ENCODE measurements at places on chromosomes 7 and 10. TPM values are rescaled to one million over a fixed set of nuclear protein-coding genes. Genes with fewer than 3 reads are reported as not detected.
A peak's percentile ranks its signal among the peaks of the same experiment; 100 is the strongest.

GRCh38 chr7:29352041-29352440, 157.5 kb downstream of the CHN2 start:
- H3K27me3 ChIP-seq = peaks cover 7% of the 10 kb centered on the region
- H3K4me3 ChIP-seq = no peak overlapping the region
- no peak for DNase-seq
- no peak overlapping the region for H3K27ac ChIP-seq
- H3K4me1 ChIP-seq = no peaks in the 10 kb centered on the region

- peak overlapping the region; percentile 45 for H3K4me3 ChIP-seq
- H3K27me3 ChIP-seq = no peaks in the 10 kb centered on the region
- DNase-seq = no peak
- peaks cover 9% of the 10 kb centered on the region for H3K36me3 ChIP-seq
- peaks cover 67% of the 10 kb centered on the region for H3K4me1 ChIP-seq
Measured at GRCh38 chr7:129615018-129615417, 3.5 kb downstream of the NRF1 start.

DNA sequence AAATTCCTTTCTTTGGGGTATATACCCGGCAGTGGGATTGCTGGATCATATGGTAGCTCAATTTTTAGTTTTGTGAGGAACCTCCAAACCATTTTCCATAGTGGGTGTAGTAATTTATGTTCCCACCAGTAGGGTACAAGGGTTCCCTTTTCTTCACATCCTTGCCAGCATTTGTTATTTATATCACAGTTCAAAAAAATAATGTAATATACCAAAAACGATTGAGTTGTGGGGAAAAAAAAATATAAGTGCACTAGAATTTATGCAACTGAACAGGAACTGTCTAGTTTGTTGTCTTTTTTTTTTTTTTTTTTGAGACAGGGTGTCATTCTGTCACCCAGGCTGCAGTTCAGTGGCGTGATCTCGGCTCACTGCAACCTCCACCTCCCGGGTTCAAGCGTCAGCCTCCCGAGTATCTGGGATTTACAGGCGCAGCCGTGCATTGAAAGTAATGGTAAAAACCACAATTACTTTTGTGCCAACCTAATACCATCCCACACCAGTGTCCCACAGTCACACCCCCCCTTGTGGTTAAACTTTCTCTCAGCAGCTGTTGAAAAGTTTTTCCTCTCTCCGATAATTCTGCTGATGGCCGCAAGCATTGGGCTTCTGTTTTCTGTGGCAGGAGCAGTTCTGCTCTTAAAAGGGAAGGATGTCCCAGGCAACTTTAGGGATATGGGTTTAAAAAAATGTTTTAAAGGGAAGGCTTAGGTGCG, 6.8 kb upstream of the LAT2 start:
- peaks cover 2% of the 10 kb centered on the region for H3K36me3 ChIP-seq
- no peak overlapping the region for H3K4me3 ChIP-seq
- H3K4me1 ChIP-seq = peaks cover 45% of the 10 kb centered on the region
- no peaks in the 10 kb centered on the region for H3K27me3 ChIP-seq
- DNase-seq = no peak

DNA sequence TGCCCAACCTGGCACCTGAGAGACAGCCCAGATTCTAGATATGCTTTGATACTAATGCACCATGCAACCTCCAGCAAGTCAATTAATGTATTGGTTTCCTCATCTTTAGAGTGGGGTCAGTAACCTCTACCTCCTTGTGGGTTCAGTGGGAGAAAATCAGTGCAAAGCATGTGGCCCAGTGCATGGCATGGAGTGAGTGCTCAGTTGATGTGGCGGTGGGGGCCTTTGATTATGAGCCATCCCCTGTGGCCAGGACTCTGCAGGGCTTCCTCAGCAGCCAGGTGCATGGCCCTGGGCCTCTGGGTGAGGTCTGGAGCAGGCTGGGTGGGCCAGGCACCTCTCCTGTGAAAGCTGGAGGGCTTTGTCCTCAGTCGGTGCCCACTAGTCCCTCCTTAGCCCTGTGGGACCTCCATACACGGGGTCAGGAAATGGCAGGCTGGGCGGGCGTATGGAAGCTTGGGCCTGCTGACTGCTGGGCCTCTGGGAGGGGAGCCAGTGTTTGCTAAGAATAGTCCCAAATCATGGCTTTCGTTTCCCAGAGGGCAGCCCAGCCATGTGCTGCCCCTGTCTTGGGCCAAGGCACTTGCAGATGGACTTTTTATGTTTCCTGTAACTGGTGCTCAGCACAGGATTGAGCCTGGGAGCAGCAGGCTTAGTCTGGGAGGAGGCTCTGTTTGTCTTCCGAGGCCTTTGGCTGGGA, 3.4 kb downstream of the PALD1 start:
- H3K4me1 ChIP-seq = peaks cover 50% of the 10 kb centered on the region
- no peak for DNase-seq
- H3K27me3 ChIP-seq = no peaks in the 10 kb centered on the region
- no peaks in the 10 kb centered on the region for H3K36me3 ChIP-seq

GRCh38 chr7:135791543-135792362, 43.1 kb upstream of the FAM180A start:
- no peak overlapping the region for H3K4me3 ChIP-seq
- no peaks in the 10 kb centered on the region for H3K36me3 ChIP-seq
- H3K4me1 ChIP-seq = no peaks in the 10 kb centered on the region
- no peak overlapping the region for H3K27ac ChIP-seq

GRCh38 chr7:2646680-2647571, 15.1 kb downstream of the TTYH3 start:
- peaks cover 8% of the 10 kb centered on the region for H3K36me3 ChIP-seq
- DNase-seq = no peak
- no peaks in the 10 kb centered on the region for H3K27me3 ChIP-seq
- no peak overlapping the region for H3K27ac ChIP-seq
- H3K4me3 ChIP-seq = no peak overlapping the region

GRCh38 chr7:27329909-27330308, 87.3 kb downstream of the EVX1 start:
- H3K4me1 ChIP-seq = no peaks in the 10 kb centered on the region
- H3K27me3 ChIP-seq = peaks cover 11% of the 10 kb centered on the region
- DNase-seq = no peak
- no peak overlapping the region for H3K27ac ChIP-seq

GRCh38 chr7:78220754-78221153, 422.2 kb downstream of the PHTF2 start:
- H3K4me3 ChIP-seq = no peak overlapping the region
- H3K27me3 ChIP-seq = peaks cover 3% of the 10 kb centered on the region
- H3K36me3 ChIP-seq = no peaks in the 10 kb centered on the region
- H3K4me1 ChIP-seq = no peaks in the 10 kb centered on the region
- no peak overlapping the region for H3K27ac ChIP-seq
- DNase-seq = no peak

- DNase-seq = no peak
- H3K27ac ChIP-seq = no peak within 1 kb of the TSS
- H3K36me3 ChIP-seq = no peaks in the 10 kb centered on the region
- H3K27me3 ChIP-seq = peaks cover 6% of the 10 kb centered on the region
- H3K4me1 ChIP-seq = peaks cover 45% of the 10 kb centered on the region
Measured at GRCh38 chr10:86968271-86968993, at the start of gene ADIRF. Gene ADIRF, plus strand, starts transcription at chr10:86968482. Its CDS starts 63 bp downstream, at chr10:86968545.

DNA sequence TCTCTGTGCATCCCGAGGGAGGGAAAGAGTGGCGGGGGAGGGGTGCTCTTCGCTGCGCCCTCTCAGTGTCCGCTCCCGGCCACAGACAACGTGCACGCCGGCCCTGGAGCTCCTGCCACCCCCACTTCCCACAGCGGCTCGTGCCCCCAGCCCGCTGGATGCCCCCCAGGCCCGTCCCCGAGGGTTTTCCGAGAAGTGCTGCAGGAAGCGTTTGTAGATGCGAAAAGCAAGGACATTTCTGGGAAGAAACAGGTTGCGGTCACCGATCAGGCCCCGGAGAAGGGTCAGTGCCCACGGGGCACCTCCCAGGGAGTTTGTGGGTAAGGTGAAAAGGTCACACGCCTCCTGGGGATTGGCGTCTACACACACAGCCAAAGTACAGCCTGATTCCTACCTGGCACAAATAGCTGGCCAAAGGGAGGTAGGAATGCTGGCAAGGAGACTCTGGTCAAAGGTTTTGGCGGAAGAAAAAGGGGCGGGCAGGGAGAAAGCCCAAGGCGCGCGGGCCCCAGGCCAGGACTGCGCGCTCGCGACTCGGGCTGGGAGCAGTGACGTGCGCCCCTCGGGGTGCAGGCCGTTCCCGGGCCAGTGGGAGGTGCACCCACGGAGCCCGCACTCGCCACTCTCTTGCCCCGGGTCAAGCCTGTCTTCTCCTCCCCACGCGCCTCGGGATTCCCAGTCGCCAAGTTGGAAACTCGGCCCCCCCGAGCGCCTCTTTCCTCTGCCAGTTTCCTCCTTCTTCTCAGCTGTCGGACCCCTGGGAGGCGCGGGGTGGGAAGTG, 1.5 kb upstream of the NRP1 start:
- DNase-seq = no peak
- peaks cover 14% of the 10 kb centered on the region for H3K4me1 ChIP-seq
- H3K36me3 ChIP-seq = no peaks in the 10 kb centered on the region
- H3K27ac ChIP-seq = no peak overlapping the region
- peaks cover 49% of the 10 kb centered on the region for H3K27me3 ChIP-seq

- peaks cover 78% of the 10 kb centered on the region for H3K36me3 ChIP-seq
- H3K4me1 ChIP-seq = peaks cover 1% of the 10 kb centered on the region
- H3K27me3 ChIP-seq = no peaks in the 10 kb centered on the region
- no peak overlapping the region for H3K4me3 ChIP-seq
- DNase-seq = no peak
Measured at GRCh38 chr10:118332236-118332635, 9.9 kb downstream of the FAM204A start.

GRCh38 chr10:42970451-42971250, 106.2 kb upstream of the RET start:
- H3K27ac ChIP-seq = no peak overlapping the region
- H3K36me3 ChIP-seq = no peaks in the 10 kb centered on the region
- peak; percentile 11 for DNase-seq
- H3K4me1 ChIP-seq = no peaks in the 10 kb centered on the region

DNA sequence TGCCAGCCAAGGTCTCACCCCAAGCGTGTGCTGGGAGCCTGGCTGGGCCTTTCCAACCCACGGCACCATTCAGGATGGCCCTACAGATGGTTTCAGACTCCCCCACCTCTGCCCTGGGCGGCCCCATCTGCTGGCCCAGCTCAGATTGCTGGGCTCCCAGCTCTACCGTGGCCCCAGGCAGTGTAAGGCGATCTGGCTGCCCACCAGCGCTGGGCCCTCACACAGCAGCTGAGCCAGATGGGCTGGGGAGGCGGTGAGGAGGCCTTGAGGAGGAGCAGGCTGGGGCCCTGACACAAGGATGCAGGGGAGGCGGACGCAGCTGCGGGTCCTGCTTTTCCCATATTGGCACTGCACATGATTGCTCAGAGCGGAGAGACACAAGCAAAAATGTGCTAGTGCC, 162.8 kb downstream of the NRF1 start:
- peaks cover 14% of the 10 kb centered on the region for H3K27me3 ChIP-seq
- H3K36me3 ChIP-seq = no peaks in the 10 kb centered on the region
- no peak overlapping the region for H3K4me3 ChIP-seq

GRCh38 chr7:117782761-117783160, 90.5 kb downstream of the CTTNBP2 start:
- H3K36me3 ChIP-seq = no peaks in the 10 kb centered on the region
- H3K4me1 ChIP-seq = no peaks in the 10 kb centered on the region
- peaks cover 6% of the 10 kb centered on the region for H3K27me3 ChIP-seq
- no peak for DNase-seq
- H3K4me3 ChIP-seq = no peak overlapping the region

- peaks cover 33% of the 10 kb centered on the region for H3K4me1 ChIP-seq
- H3K27ac ChIP-seq = peak overlapping the region; percentile 98
- no peaks in the 10 kb centered on the region for H3K27me3 ChIP-seq
- H3K36me3 ChIP-seq = peaks cover 17% of the 10 kb centered on the region
Measured at GRCh38 chr10:102131286-102132170, 1.3 kb upstream of the PPRC1 start.

- no peaks in the 10 kb centered on the region for H3K4me1 ChIP-seq
- no peaks in the 10 kb centered on the region for H3K27me3 ChIP-seq
Measured at GRCh38 chr10:77313066-77313750, 324.4 kb downstream of the KCNMA1 start.

- H3K27ac ChIP-seq = no peak overlapping the region
- no peaks in the 10 kb centered on the region for H3K36me3 ChIP-seq
- H3K27me3 ChIP-seq = peaks cover 4% of the 10 kb centered on the region
- H3K4me3 ChIP-seq = no peak overlapping the region
Measured at GRCh38 chr7:13031468-13031867, 344.0 kb downstream of the ARL4A start.

DNA sequence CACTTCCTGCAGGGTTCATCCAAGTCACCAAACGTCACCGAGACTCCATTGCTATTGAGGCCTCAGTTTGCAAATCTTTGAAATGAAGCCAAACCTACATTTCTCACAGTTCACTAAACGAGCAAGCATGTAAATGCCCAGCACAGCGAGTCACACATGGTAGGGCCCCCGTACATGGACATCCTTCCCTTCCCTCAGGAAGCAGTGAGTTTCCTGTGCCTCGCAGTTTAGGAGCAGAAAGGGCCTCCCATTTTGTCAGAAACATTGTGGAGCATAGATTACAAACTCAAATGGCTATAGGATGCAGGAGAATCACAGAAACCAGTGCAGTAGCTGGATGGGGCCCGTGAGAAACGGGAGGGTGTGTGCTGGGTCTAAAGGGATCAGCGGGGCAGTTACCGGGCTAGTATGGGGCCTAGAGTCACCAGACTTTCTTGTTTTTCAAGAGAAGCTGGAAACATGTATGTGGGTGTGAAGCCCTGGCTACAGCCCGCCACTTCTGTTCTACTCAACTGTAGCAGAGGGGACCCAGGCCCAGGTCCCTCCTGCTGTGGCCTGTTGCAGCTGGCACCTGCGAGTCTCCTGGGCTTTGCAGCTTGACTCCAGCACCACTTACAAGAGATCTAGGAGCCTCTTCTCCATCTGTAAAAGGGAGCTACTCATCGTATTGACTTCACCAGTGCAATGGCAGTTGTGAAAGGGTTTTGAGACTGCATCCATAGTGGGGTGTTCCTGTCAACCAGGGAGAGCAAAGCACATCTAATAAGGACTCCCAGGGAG, 14.2 kb upstream of the SLC18A3 start:
- H3K4me3 ChIP-seq = no peak overlapping the region
- peaks cover 24% of the 10 kb centered on the region for H3K27me3 ChIP-seq
- H3K27ac ChIP-seq = no peak overlapping the region
- no peaks in the 10 kb centered on the region for H3K36me3 ChIP-seq

DNA sequence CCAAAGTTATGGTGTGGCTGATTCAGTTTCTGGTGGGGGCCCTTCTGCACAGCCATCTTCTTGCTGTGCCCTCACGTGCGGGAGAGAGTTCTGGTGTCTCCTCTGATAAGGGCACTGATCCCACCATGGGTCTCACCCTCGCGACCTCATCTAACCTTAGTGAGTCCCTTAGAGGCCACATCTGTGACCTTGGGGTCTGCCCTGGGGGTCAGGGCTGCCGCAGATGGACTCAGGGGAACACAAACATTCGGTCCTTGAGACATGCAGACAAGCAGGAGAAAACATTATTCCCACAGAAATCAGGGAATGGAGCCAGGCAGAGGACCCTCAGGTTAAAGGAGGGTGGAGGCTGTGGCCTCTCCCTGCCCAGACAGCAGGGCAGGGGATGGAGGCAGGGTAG, 177.9 kb downstream of the DNAJB6 start:
- no peak overlapping the region for H3K27ac ChIP-seq
- H3K27me3 ChIP-seq = peaks cover 17% of the 10 kb centered on the region
- no peaks in the 10 kb centered on the region for H3K4me1 ChIP-seq
- H3K4me3 ChIP-seq = no peak overlapping the region
- DNase-seq = no peak

The CALHM2 gene
- 21.4 TPM for total RNA-seq

The ZNF804B gene
- not detected for total RNA-seq

The NUP205 gene
- total RNA-seq = 84.1 TPM

The LMTK2 gene
- total RNA-seq = 9.6 TPM

The AKR1D1 gene
- total RNA-seq = not detected

The PNLIPRP1 gene
- total RNA-seq = not detected

The FXYD4 gene
- total RNA-seq = not detected

The SLC16A12 gene
- total RNA-seq = not detected

The ABHD11 gene
- 15.9 TPM for total RNA-seq

The KIAA1549 gene
- 0.42 TPM for total RNA-seq

The ARHGAP22 gene
- 0.82 TPM for total RNA-seq

The ATP5F1C gene
- total RNA-seq = 177 TPM

Data from activated B cell treated with CpG ODN at 0.5 μM for 24 hours (primary cell).